Right cardiac atrium (tissue), 5 donors: ENCODE measurements at places on chromosomes 11 and 22. TPM values are rescaled to one million over a fixed set of nuclear protein-coding genes. Genes with fewer than 3 reads are reported as not detected.

GRCh38 chr11:45333001-45333971 is 47.1 kb upstream of the SYT13 start:
- peak; percentile 83 for DNase-seq

DNA sequence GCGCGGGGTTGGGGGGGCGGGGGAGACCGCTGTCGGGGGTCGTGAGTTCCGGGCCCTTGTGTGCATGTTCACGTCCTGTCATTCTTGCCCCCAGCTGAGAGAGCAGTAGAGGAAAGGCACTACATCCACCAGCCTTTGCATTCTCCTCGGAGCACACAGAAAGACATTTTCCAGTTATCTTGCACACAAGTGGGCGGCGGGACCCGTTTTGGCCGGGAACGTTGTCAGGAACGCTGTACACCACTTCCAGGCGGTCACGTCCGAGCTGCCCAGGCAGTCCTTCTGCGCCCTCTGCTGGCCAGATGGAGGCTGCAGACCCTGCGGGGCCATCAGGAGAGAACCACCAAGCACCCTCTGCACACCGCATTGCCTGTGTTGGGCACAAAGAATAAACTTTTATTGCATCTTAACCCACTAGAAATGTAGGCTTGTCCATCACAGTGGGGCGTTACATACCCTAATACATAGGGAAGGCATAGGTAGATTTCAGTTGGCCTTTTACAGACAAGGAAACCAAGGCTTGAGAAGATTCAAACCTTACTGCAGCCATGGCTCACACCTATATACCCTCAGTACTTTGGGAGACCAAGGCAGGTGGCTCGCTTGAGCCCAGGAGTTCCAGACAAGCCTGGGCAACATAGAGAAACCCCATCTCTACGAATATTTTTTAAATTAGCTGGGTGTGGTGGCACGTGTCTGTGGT is 2.8 kb upstream of the CDKN1C start:
- DNase-seq = peak; percentile 93

DNA sequence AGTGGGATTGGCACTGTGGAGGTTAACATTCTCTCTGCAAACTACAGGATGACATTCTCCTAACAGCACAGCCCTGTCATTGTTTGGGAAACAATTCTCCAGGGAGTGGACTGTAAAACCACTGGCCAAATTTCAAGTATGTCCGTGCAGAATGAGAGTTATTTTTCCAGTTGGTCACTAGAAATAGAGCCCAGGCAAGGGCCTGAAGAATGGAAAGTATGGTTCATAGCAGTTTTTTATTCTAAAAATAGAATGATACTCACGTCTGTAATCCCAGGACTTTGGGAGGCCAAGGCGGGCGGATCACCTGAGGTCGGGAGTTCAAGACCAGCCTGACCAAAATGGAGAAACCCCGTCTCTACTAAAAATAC is 39.0 kb upstream of the CD44 start:
- no peak for DNase-seq

DNA sequence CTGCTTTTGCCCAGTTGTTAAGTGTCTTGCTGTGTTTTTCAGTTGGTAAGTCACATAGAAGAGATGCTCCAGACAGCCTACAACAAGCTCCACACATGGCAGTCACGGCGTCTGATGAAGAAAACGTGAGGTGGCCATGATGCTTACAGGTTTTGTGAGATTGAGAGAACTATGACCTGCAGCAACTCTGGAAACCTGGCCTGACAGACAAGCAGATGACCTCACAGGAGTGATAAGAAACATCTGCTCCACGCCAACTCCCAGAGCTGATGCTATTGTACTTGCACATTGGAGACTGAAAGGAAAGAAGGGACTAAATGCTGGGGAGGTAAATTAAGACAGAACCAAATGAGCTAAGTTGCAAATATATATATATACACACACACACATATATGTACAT is 28.6 kb upstream of the LDHA start:
- DNase-seq = no peak

- no peak for DNase-seq
Observed at GRCh38 chr11:40816976-40817375, 642.5 kb downstream of the LRRC4C start.

GRCh38 chr11:108147150-108147549 is 25.8 kb downstream of the ACAT1 start:
- no peak for DNase-seq

DNA sequence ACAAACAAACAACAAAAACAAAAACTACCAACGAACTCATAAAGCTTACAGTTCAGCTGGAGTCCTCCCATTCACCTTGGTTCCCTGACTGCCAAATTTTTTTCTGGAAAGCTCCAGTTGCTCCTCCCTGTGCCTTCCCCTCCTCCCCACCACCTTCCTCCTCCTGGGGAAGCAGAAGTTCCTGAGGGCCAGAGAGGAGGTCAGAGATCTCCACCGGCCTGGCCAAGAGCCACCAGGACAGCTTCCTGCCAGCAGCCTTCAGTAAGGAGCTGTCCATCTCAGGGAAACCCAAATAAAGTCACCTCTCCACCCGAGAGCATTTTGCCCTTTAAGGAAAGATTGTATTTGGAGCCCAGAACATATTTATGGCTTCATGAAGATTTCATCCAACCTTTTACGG is 20.0 kb downstream of the APLNR start:
- peak; percentile 82 for DNase-seq

DNA sequence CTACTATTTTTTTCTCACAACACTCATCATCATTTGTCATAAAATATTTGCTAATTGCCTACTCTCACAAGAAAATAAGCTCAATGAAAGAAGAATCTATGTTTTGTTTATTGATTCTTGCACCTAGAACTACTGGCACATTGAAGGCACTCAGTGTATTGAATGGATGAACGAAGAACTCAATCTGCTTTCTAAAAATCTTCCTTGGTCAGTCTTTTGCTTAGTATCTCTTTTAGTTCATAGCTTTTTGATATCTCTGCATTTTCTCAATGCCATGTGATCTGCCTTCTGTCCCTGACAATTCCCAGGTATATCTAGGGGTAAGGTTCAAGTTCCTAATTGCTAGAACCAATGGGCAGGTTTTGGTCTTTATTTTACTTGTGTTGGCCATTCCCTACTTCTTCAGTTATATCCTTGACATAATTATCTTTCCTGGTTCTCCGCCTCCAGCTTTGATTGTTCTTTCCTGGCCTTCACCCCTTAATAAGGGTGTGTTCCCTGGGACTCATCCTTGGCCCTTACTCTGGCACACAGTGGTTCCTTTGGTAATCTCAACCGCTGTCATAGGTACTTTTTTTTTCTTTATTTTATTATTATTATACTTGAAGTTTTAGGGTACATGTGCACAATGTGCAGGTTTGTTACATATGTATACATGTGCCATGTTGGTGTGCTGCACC is 96.4 kb downstream of the CCDC83 start:
- no peak for DNase-seq

DNA sequence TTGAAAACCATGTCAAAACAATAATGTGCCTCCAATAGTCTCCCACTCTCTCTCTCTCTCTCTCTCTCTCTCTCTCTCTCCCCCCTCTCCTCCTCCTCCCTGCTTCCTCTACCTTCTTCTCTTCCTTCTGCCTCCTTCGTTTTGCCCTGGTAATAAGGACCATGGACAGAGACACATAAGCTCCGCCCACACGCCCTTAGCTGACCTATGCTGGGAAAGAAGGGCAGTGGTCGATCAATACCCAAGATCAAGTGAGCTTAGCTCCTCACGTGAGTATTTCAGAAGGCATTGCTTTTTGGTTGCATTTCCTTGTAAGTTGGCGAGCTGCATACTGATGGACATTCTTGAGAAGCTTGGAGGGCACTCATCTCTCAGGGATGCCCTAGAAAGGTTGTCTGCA is 194.8 kb downstream of the MIAT start:
- DNase-seq = no peak

DNA sequence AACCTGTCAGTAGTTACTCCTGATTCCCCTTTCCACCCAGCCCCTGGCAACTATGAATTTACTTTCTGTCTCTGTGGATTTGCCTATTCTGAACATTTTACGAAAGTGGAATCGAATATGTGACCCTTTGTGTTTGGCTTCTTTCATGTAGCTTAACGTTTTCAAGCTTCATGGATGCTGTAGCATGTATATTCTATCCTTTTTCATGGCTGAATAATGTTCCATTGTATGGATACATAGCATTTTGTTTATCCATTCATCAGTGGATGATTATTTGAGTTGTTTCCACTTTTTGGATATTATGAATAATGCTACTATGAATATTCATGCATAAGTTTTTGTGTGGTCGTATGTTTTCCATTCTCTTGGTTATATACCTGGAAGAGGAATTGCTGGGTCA is 9.2 kb upstream of the GLB1L2 start:
- DNase-seq = no peak

DNA sequence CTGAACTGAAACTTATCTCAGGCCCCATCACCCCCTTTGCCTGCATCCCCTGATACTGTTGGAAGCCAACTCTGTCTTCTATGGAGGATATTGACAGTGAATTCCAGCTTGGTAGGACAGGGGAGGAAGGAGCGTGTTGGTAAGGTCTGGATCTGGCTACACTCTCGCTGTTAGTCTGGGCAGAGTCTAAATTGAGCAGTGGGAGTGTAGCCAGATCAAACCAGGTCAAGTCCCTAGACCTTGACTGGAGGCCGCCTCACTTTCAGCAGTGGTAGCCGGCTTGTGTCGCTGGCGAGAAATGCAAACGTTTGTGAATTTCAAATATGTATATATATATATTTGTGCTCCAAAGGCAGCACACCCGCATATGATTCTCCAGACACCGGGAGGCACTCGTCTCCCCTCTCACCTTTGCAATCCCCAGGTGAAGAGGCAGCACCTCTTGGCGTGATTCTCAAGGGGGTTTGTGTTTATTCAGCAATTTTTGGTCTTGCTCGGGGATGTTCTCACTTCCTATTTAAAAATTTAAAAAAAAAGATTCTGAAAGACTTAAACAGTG is 26.7 kb downstream of the DHCR7 start:
- no peak for DNase-seq

- no peak for DNase-seq
Observed at GRCh38 chr11:78199015-78199652, 10.4 kb downstream of the USP35 start.

GRCh38 chr22:27226666-27227065 is 569.3 kb downstream of the MIAT start:
- DNase-seq = no peak

DNA sequence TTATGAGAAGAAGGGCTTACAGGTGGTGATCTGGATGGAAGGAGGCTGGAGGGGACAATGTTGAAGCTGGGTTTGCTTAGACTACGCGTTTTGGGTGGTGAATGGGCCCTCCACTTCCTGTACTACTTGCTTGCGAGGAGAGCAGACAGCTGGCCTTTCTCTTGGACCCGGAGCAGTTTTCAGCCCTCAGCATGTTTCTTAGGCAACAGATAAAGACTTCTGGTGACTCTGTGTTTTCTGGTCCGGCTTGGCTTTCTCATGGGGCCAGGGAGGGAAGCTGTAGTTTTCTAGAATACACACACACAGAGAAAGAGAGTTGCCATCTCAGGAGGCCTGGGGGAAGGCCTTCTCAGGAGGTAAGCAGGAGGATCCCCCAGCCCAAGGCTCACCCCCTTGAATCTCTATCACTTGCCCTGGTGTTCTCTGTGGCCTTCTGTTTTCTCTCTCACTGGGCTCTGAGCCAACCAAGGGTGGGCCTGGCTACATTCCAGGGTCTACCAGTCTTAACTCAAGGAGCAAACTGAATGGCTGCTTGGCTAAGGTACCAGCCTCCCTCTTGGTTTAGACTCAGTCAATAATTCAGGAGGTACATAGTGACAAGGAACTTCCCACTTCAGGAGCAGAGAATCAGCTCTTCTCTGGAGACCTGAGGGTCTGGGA is 2.4 kb downstream of the CCS start:
- peak; percentile 79 for DNase-seq

- DNase-seq = peak; percentile 86
Observed at GRCh38 chr11:68120273-68121066, 718 bp downstream of the CHKA start.

DNA sequence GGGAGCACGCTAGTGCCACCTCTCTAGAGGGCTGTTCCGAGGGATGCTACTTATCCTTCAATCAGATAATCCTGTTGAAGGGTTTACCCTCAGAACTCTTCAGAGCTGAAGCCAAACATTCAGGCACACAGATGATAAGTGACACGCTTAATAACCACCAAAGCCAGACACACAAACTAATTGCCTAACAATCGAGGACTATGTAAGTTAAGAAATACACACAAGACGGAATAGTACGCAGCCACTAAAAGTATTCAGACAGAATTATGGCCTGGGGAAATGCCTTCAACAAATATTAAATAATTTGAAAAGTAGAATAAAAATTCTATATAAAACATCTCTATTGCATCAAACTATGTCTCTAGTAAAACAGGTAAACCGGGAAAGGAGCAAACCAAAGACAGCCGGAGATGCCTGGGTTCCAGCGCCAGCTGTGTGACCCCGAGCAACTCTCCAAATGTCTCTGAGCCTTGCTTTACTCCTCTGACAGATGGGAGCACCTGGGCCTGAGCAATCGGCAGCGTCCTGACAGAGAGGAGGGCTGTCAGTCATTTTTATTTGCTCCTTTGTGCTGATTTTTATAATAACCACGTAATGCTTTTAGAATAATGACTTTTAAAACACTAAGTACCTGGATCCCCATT is 11.3 kb downstream of the LRFN4 start:
- no peak for DNase-seq

DNA sequence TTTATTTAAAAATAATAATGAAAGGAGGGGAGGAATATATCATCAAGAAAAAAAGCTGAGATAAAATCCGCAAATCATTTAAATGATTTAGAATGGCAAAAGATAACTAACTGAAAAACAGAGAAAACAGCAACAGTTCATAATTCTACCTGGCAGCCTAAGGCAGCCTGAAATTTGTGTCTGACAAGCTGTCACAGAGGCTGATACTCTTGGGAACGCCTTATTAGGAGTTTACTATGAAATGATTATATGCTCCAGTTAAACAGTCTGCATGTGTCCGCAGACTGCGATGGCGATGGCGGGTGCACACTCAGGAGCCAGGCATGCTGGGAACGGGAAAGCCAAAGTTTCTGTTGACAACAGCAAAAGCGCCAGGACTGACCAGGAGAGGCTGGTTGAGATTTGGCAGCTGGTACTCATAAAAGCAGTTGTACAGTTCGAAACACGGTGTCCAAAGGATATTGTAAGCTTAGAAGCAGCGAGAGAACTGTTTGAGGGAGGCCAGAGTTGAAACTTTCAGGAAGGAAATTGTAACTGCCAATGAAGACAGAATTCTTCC is 172.9 kb upstream of the MPPED2 start:
- DNase-seq = peak; percentile 55

- no peak for DNase-seq
Observed at GRCh38 chr11:489610-490185, 17.3 kb downstream of the RNH1 start.

ZNF214 gene
- polyA plus RNA-seq = 0.48 TPM

GRK3 gene
- polyA plus RNA-seq = 5.4 TPM

GUCY1A2 gene
- 0.43 TPM for polyA plus RNA-seq

JHY gene
- 3.2 TPM for polyA plus RNA-seq

C11orf16 gene
- not detected for polyA plus RNA-seq

CECR2 gene
- 3.4 TPM for polyA plus RNA-seq

IGSF9B gene
- 27.8 TPM for polyA plus RNA-seq

TRPC6 gene
- polyA plus RNA-seq = 0.20 TPM
